ENCODE measurements at places on chromosomes 11 and 22. TPM values are rescaled to one million over a fixed set of nuclear protein-coding genes. Genes with fewer than 3 reads are reported as not detected.

The ZNF215 gene
- total RNA-seq: 0.86 TPM

The MS4A14 gene
- not detected for total RNA-seq

The HBG1 gene
- total RNA-seq: not detected

The TBX10 gene
- total RNA-seq: not detected

The EIF3L gene
- 257 TPM for total RNA-seq

The MS4A3 gene
- not detected for total RNA-seq

The MUC5AC gene
- 0.95 TPM for total RNA-seq

The OR10A3 gene
- total RNA-seq: not detected

The SCUBE1 gene
- total RNA-seq: 0.18 TPM

The BCR gene
- total RNA-seq: 16.6 TPM

Data from A549 treated with AZD2906 at 1 μM for 4 hours (cell line).